ENCODE measurements at places on chromosomes 13 and 19. TPM values are rescaled to one million over a fixed set of nuclear protein-coding genes. Genes with fewer than 3 reads are reported as not detected.
A peak's percentile ranks its signal among the peaks of the same experiment; 100 is the strongest.

ERICH4 gene
- not detected for total RNA-seq

DNA sequence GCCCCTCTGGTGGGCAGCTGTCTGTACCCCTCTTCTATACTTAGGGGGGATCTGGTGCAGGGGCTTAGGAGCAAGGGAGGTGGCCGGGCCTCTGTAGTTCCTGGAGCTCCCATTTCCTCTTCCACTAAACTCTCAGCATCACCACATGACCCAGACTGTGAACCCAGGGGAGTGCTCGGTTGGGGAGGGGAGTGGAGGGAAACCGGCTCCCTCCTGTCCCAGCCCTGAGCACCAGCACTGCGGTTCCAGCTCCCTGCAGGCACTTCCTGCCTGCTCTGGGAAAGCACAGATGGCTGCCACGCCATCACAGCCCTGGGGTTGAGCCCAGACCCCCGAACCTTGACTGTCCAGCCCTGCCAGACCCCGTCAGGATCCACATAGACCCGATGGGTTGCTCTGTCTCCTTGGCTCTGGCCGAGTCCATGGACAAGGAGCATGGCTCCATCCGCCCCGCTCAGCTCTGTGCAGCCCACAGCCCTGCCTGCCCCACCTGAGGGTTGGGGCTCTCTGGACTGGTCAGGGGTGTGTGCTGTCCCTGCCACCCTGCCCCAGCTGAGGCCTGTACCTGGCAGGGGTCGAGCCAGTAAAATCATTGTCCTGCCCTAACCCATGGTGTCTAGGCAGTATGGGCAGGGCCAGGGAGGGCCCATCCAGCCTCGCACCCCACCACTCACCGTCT lies 36.0 kb upstream of the SLC7A10 start:
- no peak for DNase-seq

DPP9 gene
- 63.3 TPM for total RNA-seq

- DNase-seq: no peak
Measured at GRCh38 chr13:74623761-74624160, 489.6 kb upstream of the KLF12 start.

DNA sequence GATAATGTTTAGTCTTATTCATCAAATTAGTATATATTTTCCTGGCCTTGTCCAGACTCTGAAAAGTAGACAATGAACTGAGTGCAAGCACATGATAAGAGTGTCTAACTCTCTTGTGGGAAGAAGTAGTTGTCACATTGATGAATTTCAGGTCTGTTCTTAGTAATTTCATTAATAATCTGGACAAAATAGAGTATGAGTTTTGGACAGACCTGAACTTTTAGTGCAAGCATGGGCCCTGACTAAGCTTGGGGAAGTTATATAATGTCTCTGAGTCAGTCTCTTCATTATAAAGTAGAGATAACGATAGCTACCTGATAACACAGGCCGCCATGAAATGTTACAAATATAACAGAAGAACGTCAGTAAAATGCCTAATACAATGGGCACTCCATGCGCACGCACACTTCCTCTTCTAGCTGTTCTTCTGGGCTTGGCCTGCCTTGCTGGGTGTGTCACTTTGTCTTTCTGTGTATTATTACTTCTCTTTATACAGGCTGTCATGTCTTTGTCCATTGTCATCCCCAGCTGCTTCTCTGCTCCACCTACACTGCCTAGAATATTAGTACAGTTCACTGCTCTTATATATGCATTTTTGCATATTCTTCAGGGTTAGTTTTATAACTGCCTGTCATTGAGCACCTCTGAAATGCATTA lies 129.1 kb upstream of the HTR2A start:
- no peak for DNase-seq

GRCh38 chr19:49091391-49092038 lies 6.3 kb downstream of the SNRNP70 start:
- DNase-seq: no peak

DNA sequence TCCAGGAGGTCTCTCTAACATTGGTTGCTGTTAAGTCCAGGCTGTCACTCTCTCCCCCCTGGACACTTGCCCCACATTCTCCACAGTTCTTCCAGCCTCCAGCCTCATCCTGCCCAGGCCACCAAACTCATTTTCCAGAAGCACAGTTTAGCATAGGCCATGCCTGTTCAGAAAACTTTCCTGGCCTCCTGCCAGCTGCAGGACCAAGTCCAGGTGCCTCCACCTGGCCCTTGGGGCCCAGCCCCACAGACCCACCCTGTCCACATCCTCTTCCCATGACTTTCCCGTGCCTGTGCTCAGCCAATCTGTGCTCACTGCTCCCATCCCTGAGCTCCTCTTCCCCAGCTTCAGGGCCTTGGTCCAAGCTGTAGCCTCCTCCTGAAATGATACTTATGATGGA lies 905.0 kb downstream of the UQCRFS1 start:
- DNase-seq: no peak

CEACAM19 gene
- 0.20 TPM for total RNA-seq

CAPN12 gene
- total RNA-seq: not detected

DNA sequence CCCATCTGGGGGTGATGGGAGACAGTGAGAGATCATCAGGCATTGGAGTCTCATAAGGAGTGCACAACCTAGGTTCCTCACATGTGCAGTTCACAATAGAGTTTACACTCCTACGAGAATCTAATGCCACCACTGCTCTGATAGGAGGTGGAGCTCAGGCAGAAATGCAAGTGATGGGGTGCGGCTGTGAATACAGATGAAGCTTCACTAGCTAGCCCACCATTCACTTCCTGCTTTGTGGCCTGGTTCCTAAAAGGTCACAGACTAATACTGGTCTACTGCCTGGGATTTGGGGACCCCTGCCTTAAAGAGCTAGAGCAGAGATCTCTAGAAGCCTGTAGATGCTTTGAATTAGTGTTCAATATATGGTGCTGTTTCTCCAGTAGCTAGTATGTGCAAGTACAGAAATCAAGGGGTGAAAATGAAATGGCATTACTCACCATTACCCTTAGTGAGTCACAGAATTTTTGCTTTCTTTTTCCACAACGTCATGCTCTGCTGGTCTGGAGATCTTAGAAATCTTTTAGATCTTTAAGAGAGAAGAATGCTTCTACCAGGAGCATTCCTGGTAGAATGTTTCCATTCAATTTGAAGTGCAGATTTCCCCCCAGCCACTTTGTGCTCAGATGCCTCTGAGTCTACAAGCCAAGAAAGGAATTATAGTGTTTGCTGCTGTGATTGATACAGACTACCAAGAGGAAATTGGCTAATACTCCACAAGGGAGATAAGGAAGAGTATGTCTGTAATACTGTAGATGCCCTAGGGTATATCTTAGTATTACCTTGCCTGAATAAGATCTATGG lies 2301.2 kb downstream of the PCDH9 start:
- peak; percentile 32 for DNase-seq

All from RPMI7951 (cell line).